ENCODE measurements at places on chromosomes 12 and 14. TPM values are rescaled to one million over a fixed set of nuclear protein-coding genes. Genes with fewer than 3 reads are reported as not detected.
A peak's percentile ranks its signal among the peaks of the same experiment; 100 is the strongest.

DNA sequence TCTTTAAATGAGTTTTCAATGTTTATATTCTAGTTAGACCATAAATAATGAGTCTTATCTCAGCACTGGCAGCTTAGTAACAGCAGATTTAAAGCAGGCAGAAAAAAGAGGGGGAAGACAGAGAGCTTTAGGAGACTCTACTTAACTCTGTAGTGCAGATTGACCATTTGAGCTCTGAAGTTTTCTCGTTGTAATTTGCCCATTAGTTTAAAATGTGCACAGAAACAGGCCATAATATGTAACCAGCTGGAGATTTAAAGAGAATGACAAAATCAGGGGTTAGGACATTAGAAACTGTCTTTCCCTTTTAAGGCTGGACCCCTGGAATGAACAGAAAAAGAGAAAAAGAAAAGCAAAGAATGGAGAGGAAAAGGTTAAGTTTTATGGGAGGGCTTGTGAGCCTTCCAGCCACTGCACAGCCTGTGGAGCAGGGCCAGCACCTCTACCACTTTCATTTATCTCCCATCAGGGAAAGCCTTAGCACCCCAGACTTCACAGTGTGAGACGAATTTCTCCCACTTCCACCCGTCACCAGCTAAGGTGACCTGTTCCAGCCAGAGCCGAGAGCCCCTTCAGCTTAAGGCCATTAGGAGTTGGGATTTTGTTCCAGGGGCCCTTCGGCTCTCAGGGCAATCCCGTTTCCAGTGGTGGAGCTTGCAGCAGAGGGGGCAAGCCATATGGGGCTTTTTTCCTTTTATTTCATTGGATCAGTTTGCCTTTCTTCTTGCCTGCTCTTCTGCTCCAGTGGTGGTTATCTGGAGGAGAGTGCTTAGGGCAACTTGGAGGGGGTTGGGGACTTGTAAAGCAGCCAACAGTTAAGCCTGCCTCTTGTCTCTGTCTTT lies 8.0 kb downstream of the IL22 start:
- DNase-seq: no peak

USP5 gene
- total RNA-seq: 84.1 TPM

GRCh38 chr12:6096527-6096926 lies 27.9 kb downstream of the VWF start:
- no peak for DNase-seq

CELA1 gene
- total RNA-seq: not detected

RNASE3 gene
- not detected for total RNA-seq

- DNase-seq: no peak
Measured at GRCh38 chr14:105249182-105250007, 1.1 kb downstream of the BTBD6 start.

- peak; percentile 59 for DNase-seq
Measured at GRCh38 chr12:112906712-112907414, at the start of gene OAS1. Gene OAS1 (plus strand): TSS chr12:112906962. CDS start chr12:112907040, 78 bp downstream.

GCN1 gene
- 39.3 TPM for total RNA-seq

GRCh38 chr14:90624227-90624626 lies 192.0 kb downstream of the TTC7B start:
- DNase-seq: peak; percentile 28

TAS2R31 gene
- total RNA-seq: 0.59 TPM

- no peak for DNase-seq
Measured at GRCh38 chr14:103028161-103028767, 29.1 kb downstream of the CDC42BPB start.

KRT75 gene
- not detected for total RNA-seq

PRPH gene
- 1.4 TPM for total RNA-seq

CLEC6A gene
- total RNA-seq: not detected

GRCh38 chr12:30134229-30134628 lies 350.5 kb upstream of the TMTC1 start:
- no peak for DNase-seq

- no peak for DNase-seq
Measured at GRCh38 chr12:53964315-53964713, 8.6 kb upstream of the HOXC11 start.

DNA sequence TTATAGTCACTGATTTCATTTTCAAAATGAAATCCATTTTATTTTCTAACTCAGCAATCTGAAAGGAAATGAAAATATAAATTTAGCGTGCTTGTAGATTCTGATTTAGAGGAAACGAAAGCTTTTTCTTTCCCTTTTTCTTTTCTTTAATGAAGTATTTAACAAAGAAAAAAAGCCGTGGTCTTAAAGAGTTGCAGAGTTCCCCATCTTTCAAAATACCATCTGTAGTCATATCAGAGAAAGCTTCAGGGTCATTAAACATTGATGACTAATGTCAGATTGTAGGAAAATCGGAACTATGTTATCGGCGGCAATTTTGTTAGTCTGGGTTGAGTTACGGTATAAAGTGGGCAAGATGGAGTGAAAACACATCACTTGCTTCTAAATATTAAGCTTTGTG lies 32.3 kb downstream of the DRAM1 start:
- DNase-seq: no peak

BDKRB1 gene
- 2.3 TPM for total RNA-seq

All from prostate gland (tissue), 2 donors.